ENCODE measurements at places on chromosomes 7 and 10.

- no peak for DNase-seq
- H3K4me1 ChIP-seq, result peaks cover 17% of the 10 kb centered on the region
- H3K4me3 ChIP-seq, result peak overlapping the region; percentile 19
- no peaks in the 10 kb centered on the region for H3K27me3 ChIP-seq
- no peak overlapping the region for H3K27ac ChIP-seq
Measured at GRCh38 chr7:2551418-2551817, 3.9 kb downstream of the BRAT1 start.

GRCh38 chr10:118405928-118406327, 63.8 kb upstream of the FAM204A start:
- no peak overlapping the region for H3K4me3 ChIP-seq
- peaks cover 8% of the 10 kb centered on the region for H3K27me3 ChIP-seq
- no peaks in the 10 kb centered on the region for H3K36me3 ChIP-seq
- H3K4me1 ChIP-seq, result no peaks in the 10 kb centered on the region
- H3K27ac ChIP-seq, result no peak overlapping the region
- no peak for DNase-seq

DNA sequence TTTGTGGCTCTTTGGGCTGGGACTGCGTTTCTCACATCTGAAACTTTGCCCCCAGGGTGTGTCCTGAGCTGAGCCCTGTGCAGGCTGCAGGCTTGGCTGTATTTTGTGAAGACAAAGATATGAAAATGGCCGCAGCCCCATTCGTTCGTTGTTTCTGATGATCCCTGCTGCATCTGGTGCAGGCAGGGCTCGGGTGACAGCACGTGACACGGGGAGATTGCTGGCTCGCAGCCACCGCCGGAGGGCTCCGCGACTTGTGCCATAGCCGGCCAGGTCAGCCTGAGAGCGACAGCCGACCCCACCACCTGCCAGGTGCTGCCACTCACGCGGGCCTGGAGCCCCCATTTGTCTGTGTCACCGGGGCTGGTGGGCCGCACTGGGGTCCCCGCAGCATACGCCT, 81.3 kb downstream of the ZRANB1 start:
- H3K27ac ChIP-seq, result peak overlapping the region; percentile 83
- H3K36me3 ChIP-seq, result peaks cover 33% of the 10 kb centered on the region
- H3K4me3 ChIP-seq, result no peak overlapping the region
- no peak for DNase-seq
- peaks cover 43% of the 10 kb centered on the region for H3K4me1 ChIP-seq

DNA sequence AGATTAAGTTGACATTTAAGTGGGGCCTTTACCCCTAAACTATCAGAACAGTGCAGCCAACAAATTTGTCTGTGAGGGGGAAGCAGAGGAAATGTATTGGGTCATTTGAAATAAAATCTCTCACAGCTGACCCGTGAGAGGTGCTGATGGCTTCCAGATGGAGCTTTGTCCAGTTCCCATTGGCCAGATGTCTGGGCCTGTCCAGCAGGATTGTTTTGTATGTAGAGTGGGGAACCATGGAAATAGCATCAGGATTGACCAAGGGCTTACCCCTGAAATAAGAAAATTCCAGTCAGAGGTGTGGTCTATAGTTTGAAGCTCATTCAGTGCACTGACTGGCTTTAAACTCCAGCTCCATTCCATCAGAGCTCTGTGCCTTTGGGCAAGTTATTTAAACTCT, 50.6 kb downstream of the INHBA start:
- no peaks in the 10 kb centered on the region for H3K4me1 ChIP-seq
- no peak overlapping the region for H3K4me3 ChIP-seq
- DNase-seq, result no peak
